Stimulated activated CD8-positive, alpha-beta memory T cell treated with anti-CD3 and anti-CD28 coated beads, Interleukin-15, amount 100 ng/mL, for 4 hours (primary cell): ENCODE measurements at places on chromosomes 1 and 21.

GRCh38 chr1:1093610-1093943, 19.5 kb upstream of the RNF223 start:
- no peak for DNase-seq

DNA sequence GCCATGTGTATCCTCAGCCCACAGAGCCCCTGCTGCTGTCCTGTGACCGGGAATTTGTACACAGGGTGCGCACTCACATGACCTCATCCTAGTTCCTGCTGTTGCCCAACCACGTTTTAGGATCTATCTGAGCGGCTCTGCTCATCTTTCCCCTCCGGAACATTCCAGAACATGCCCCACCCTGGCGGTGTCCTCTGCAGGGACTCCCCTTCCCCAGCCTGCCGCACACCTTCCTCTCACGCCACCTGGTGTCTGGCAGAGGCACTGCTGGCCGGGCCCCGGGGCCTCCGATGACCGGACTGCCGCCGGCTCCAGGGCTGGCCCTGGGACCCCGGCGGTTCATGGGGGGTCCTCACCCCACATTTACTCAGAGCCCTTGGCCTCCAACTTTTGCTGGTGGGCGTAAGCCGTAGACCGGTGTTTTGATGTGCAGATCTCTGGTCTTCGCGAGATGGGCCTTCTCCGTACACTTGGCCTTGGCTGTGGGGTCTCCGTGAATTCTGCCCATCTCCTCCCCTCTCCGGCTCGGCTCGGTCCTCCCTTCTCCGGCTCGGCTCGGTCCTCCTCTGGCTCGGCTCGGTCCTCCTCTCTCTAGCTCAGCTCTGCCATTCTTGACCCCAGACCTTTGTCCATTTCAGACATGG, 29.5 kb downstream of the ARHGEF16 start:
- no peak for DNase-seq

- DNase-seq = no peak
Measured at GRCh38 chr1:220149742-220150141, 55.8 kb downstream of the IARS2 start.

DNA sequence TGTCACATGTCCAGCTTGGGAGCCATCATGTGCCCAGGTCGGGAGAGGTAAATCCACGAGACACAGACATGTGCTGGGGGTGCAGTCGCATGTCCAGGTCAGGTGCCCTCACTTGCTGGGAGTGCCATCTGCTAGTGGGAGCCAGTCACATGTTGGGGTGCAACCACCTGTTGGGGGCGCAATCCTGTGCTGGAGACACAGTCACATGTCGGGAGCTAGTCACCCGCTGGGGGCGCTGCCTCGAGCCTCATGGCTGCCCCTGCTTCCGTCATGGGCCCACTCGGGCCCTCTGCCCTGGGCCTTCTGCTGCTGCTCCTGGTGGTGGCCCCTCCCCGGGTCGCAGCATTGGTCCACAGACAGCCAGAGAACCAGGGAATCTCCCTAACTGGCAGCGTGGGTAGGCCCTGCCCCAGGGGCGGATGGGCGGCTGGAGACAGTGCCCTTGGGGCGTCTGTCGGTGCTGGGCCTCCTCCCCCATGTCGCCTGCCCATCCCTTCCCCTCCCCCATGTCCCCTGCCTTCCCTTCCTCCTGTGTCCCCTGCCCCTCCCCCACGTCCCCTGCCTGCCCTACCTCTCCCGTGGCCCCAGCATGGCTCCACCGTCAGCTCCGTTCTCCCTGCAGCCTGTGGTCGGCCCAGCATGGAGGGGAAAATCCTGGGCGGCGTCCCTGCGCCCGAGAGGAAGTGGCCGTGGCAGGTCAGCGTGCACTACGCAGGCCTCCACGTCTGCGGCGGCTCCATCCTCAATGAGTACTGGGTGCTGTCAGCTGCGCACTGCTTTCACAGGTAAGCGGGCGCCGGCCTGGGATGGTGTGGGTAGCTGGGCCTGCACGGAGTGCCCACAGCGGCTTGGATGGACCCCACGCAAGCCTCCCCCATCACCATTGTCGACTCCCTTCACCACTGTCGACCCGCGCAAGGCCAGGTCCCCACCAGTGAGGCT, at the start of gene PRSS38:
Gene PRSS38, plus strand, starts transcription at position 208 of the 942 bp plus-strand sequence. Its CDS starts 42 bp downstream, at position 250.
- no peak for DNase-seq

GRCh38 chr1:64265141-64265540, 61.7 kb downstream of the UBE2U start:
- DNase-seq = no peak

- DNase-seq = peak; percentile 42
Measured at GRCh38 chr1:42173155-42173933, 8.8 kb upstream of the GUCA2A start.

DNA sequence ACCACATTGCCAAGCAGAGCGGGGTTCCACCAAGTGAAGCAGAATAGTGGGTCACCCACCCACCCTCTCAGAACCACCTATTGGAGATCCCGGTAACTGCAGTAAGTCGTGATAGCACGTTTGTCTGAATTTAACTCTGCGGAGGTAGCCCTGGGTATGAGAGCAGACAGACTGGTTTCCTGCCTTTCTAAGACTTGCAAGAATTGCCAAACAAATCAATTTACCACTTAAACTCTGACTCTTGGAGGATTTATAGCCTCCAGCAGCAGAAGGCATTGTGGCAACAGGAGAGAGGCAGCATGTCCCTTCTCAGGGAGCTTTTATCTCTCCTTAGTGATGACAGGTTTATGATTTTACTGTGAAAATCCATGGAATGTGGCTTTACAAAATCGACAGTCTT, 287.9 kb upstream of the FMN2 start:
- DNase-seq = no peak

DNA sequence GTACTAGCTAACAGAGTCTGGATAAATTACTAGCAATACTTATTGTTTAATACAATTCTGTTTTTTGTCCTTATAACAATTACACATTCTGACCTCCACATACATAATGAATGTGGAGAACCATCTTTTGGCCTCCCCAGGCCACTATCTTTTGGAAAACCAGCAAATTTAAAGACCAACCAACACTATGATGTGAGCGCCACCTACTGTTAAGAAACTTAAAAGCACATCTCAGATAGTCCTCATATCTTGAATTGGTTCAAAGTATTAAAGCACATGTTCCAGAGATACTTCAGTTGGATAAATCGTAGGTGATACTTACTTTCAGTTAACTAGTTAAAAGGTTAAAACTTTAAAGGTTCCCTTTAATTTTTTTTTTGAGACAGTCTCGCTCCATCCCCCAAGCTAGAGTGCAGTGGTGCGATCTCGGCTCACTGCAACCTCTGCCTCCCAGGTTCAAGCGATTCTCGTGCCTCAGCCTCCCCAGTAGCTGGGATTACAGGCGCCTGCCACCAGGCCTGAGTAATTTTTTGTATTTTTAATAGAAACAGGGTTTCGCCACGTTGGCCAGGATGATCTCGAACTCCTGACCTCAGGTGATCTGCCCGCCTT, 29.3 kb upstream of the USP1 start:
- no peak for DNase-seq

DNA sequence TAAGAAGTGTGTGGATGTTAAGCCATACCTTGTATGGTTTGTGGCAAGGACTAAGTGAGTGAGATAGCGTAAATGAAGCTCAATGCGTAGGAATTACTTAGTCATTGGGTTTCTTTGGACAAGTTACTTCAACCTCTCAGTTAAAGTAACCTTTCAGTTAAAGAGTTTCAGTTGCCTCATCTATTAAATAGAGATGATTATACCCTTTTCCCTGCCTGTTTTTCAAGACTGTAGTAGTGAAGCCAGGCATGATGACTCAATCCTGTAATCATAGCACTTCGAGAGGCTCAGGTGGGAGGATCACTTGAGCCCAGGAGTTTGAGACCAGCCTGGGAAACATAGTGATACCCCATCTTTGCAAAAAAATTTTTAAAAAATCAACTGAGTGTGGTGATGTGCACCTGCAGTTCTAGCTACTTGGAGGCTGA, 6.3 kb downstream of the ZMPSTE24 start:
- no peak for DNase-seq

DNA sequence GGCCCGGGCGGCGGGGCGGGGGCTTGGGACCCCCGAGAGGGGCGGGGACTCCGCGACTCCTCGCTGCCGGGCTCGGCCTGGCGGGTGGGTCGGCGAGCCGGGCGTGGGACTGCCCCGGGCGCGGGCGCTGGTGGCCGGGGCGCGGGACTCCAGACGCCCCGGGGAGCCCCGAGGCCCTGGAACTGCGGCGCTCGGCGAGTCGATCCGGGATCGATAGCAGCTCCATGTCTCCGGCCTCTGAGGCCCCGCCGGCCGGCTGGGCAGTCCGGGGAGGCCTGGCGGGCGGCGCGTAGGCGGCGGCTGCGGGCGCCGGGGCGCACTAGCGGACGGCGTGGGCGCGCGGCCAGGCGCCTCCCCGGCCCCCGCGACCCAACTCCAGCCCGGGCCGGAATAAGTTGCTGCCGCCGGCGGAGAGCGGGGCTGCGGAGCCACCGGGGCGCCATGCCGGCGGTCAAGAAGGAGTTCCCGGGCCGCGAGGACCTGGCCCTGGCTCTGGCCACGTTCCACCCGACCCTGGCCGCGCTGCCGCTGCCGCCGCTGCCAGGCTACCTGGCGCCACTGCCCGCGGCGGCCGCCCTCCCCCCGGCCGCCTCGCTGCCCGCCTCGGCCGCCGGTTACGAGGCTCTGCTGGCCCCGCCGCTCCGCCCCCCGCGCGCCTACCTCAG, 400 bp downstream of the SAMD11 start:
- no peak for DNase-seq

DNA sequence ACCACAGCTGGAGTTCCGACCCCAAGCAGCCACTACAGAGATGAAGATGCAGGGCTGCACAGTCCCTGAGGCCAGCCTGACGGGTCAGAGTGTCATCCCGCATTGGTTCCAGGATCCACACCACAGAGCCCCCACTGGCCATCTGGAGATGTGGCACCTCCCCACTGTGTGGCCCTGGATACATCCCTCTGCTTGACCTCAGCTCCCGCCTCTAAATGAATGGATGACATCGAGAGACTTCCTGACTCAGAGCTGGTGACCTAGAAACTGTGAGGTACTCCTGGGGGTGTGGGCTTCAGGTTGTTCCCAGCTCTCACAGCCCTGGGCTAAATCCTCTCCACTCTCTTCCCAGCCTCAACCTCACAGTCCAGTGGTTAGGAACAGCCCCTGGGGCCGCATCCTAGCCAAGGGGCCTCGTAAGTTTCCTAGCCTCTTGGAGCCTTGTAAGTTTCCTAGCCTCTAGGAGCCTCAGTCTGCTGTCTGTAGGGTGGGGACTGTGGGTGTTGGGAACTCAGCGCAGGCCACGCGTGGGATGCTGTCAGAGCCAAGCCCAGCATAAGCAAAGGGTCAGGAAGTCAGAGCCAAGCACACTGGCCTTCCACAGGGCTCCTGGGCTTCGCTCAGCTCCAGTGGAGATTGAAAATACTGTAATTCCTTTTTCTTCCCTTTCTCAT, 87.5 kb upstream of the RUNX3 start:
- DNase-seq = no peak

GRCh38 chr21:40671716-40672115, 175.2 kb downstream of the DSCAM start:
- no peak for DNase-seq

DNA sequence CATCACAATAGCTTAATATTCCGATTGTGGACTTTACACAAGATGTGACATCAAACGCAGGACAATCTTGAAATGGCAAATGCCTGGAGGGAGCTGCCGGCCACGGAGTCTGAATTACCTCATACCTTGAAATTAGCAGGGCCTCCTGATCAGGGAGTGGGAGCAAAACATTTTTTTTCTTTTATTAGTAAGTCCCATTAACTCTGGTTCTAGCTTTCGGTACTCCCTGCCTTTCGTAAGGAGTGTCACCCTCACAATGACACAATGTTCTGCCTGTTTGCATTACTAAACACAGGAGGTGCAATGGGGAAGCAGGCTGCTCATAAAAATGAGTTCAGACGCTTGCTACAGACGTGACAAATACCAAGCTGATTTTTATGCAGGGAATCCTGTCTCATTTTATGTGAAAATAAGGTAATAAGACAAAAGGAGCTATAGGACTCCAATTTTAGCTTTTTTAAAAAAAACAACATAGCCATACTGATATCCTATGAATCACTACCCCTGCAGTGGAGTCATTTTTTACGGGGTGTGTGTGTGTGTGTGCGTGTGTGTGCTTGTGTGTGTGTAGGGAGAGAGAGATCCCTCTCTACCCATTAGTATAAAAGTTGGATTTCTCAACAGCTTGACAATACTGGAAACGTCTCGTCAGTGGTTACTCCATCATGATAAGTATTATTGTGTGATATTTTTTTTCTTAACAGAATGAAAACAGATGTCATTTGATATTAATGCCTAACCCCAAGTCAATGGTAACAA, 205.1 kb upstream of the RUNX1 start:
- DNase-seq = no peak

GRCh38 chr21:42330380-42331371, 15.5 kb upstream of the TFF3 start:
- no peak for DNase-seq

GRCh38 chr1:91952187-91952586, 3.0 kb downstream of the BRDT start:
- no peak for DNase-seq

GRCh38 chr1:86914601-86914997, at the start of gene HS2ST1:
TSS of gene HS2ST1 (plus strand) at chr1:86914635.
- DNase-seq = no peak

- DNase-seq = no peak
Measured at GRCh38 chr1:237146241-237146640, 104.3 kb downstream of the RYR2 start.
